HTR-8/SVneo (cell line): ENCODE measurements at places on chromosomes 11 and 22.

DNA sequence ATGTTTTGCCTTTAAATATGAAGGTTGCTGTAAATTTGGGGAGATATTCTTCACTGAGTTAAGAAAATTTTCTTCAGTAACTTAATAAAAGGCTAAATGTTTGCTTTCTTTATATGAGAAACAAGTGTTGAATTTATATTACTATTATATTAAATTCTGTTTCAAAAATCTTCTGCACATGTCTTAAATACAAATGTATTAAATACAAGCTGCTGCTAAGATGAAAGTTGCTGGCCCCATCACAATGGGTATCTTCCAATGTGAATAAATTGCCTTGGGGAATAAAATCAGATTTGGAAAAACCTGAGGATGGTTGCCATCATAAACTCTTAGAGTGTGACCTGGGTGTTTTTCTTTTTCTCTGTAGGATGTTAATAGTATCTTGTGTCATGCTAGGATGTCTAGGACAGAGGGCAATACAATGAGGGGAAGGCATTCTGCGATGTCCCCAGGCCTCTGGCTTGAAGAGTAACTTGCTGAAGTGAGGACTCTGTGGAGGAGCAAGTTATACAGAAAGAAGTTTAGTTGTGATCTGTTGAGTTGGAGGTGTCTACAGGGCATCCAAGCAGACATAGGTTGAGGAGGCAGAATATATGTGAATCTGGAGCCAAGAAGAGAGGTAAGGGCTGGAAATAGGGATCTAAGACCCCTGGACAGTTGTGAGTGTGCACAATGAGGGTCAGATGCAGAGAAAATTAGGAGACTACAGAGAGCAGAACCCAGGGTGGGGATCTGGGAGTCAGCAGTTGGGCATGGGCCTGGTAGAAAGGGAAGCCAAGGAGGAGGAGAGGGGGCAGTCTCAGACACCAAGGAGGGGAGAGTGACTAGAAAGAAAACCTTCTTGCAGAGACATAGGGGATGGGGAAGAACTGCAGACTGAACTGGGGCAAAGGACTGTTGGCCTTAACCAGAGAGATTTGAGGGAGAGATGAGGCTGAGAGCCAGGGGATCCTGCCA, 4.8 kb downstream of the IGLL5 start:
- DNase-seq = no peak

GRCh38 chr11:36233204-36233603, 56.0 kb downstream of the COMMD9 start:
- no peak for DNase-seq

DNA sequence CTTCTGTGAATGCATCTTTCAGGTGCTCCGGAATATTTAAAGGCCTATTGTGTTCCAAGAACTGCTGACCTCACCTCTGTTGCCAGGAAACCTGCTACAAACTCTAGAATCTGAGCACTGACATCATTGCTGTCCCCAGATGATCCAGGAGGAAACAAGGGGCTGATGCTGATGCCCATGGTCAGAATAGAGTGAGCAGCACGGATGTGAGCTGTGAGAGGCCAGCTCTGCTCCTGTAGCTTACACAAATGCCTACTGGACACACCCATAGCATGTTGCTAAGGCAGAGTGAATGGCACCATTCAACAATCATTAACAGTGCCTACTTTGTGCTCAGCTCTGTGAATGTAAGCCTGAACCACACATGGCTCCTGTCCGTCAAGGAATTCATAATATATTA, 276.7 kb upstream of the API5 start:
- no peak for DNase-seq

GRCh38 chr22:43413826-43414225, 2.0 kb downstream of the MPPED1 start:
- no peak for DNase-seq

DNA sequence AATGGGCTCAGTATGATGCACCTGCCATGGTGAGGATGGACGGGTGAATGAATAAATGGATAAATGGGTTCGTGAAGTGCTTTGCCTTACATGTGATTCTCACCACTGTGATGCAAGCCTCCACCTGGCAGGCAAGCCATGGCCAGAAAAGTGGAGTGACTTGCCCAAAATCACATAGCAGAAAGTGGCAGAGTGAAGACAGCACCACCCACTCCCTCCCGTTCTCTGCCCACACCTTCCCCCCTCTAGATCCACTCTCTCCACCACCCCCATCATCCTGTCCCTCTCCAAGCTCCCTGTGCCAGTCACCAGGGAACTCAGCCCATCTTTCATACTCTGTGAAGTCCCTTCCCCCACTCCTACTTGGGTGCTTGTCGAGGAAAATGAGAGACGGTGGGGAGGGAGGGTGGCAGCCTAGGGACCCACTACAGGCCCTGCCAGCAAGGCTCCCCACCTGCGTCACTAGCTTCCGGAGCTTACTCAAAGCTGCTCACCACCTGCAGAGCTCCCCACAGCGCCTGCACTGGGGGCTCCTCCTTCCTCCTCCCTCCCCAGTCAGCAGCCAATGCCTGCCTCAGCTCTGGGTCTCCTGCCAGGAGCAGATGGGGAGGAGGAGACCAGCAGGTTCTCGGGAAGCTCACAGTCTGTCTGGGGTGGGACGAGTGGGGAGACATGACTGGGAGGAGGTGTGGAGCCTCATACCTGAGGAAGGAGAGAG, 82.3 kb downstream of the PDE2A start:
- DNase-seq = no peak

DNA sequence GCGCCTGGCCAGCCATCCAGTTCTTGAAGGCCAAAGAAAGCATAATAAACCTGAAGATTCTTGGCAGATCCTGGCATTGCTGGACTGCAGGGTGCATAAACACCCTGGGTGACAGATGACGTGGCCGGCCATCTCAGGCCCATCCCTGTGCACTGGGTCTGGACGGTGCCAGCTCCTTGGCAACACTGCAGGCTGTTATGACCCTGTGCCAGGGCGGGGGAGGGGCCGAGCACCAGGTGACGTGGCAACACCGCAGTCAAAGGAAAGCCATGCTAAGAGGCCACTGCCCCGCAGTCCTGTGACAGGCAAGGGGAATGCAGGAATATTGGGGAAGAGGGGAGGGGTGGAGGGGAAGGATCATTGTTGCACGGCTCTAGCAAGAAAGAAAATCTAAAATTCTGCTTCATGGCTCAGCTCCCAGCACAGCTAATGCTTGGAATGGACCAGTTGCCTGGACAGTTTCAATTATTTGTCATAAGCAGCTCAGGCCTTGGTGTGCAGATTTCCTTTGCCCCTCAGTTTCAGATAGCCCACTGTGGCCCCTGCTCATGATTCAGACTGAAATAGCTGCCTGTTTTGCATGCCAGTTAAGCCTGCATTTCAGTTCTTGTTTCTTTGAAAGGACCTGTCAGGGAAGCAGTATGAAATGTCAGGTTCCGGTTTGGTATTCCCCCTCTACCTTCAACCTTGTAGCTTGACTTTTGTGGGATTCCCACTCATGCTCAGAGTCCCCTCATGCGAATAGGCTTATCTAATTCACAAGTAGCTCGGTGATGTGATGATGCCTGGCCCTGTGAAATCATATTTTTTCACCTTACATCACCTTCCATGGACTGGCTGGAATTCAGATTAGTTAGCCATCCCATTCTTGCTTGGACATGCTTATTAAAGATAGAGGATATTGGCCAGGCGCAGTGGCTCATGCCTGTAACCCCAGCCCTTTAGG, 29.7 kb upstream of the DDX6 start:
- DNase-seq = no peak

GRCh38 chr11:11836676-11837231, 5.0 kb upstream of the USP47 start:
- no peak for DNase-seq
